ENCODE measurements at places on chromosomes 1 and 21.

DNA sequence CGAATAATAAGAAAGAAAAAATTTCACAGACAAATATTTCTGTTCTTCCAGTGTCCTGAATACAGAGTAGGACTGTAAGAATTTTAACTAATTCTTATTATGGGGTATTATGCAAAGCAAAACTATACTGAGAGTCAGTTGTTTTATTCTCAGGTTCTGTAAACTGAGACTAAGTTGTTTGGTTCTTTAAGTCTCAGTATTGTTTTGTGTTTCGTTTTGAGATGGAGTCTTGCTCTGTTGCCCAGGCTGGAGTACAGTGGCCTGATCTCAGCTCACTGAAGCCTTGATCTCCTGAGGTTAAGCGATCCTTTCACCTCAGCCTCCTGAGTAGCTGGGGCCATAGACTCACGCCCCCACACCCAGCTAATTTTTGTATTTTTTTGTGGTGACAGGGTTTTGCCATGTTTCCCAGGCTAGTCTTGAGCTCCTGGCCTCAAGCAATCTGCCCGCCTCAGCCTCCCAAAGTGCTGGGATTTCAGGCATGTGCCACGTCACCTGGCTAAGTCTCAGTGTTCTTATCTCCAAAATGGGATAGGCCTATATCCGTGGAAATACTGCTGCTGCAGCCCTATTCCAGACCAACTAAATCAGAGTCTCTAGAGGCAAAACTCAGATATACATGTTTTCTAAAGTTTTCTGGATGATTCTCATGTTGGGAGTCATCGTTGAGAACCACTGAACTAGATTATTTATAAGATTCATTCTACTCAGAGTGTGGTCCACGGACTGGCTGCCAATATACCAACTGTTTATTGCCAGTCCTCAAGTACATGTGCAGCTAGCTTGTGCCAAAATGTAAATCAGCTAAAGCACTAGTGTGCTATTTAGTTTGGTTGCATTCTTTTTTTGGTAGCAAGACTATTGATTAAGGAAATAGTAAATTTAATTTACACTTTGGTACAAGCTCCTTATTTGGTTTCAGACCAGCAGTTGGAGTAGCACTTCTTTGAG is 116.6 kb downstream of the HS2ST1 start:
- no peak for DNase-seq

GRCh38 chr1:89690595-89690994 is 57.7 kb downstream of the LRRC8C start:
- DNase-seq, result no peak

- no peak for DNase-seq
Observed at GRCh38 chr1:22553104-22553880, 10.0 kb upstream of the EPHA8 start.

GRCh38 chr1:208524376-208524775 is 280.2 kb upstream of the PLXNA2 start:
- DNase-seq, result no peak

GRCh38 chr1:220222939-220223338 is 49.3 kb downstream of the RAB3GAP2 start:
- no peak for DNase-seq

- DNase-seq, result peak; percentile 2
Observed at GRCh38 chr1:236618507-236618906, 14.2 kb upstream of the HEATR1 start.

DNA sequence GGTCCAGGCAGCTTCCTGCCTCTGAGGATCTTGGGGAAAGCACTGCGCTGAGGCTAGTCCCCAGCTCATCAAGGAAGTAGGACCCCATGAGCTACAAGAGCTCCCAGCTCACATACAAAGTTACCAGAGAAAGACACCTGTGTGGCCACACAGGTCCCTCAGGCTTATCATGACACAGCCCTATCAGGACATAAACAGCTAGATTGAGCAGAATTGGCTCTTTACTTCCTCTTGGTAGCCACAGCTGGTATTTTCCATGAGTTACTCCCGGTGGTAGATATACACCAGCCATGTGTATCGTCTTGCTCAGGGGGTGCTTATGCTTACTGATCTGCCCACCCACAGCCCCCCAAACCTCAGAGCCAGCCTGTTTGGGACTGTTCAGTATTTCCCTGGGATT is 1.2 kb downstream of the LENEP start:
- no peak for DNase-seq

DNA sequence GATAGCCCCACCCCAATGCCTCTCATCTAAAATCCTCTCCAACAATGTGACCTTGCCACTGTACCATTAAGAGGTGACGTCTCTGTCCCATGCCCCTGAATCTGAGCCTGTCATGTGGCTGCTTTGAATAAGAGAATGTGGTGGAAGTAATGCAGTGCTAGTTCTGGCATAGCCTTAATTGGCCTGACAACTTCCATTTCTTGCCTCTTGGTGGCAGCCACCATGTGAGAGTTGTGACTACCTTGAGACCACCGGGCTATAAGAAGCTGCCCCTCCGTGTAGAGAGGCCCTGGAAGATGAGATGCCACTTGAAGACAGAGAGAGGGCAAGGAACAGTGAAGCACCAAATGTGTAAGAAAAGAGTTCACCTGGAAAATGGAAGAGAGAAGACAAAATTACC is 95.4 kb downstream of the POFUT2 start:
- DNase-seq, result no peak

DNA sequence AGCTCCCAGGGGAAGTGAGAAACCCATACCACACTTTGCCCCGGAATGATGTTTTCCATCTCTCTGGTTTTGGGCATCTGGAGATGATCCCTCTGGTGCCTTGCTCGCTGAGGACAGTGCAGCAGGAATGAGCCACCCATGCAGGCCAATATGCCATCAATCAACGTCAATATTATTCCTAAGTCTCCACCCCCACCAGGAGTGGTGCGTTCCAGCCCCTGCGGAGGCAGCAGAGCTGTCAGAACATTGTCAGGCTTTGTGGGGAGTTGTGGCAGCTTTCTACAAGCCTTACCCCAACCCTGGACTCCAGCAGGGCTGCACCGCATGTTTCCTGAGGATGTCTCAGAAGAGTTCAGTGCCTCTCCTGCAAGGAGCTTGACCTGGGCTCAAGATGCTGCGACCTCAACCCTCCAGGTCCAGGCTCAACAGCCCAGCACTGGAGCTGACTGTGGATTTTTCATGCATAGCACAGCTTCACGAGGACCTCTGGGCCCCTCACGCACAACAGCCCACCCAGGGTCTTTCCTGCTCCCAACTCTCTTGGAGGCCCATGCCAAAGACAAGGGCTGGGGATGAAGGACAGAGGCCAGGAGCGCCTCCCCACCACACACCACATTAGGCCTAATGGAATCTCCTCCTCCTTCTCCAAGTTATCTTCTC is 67.5 kb downstream of the PSMG1 start:
- DNase-seq, result no peak

DNA sequence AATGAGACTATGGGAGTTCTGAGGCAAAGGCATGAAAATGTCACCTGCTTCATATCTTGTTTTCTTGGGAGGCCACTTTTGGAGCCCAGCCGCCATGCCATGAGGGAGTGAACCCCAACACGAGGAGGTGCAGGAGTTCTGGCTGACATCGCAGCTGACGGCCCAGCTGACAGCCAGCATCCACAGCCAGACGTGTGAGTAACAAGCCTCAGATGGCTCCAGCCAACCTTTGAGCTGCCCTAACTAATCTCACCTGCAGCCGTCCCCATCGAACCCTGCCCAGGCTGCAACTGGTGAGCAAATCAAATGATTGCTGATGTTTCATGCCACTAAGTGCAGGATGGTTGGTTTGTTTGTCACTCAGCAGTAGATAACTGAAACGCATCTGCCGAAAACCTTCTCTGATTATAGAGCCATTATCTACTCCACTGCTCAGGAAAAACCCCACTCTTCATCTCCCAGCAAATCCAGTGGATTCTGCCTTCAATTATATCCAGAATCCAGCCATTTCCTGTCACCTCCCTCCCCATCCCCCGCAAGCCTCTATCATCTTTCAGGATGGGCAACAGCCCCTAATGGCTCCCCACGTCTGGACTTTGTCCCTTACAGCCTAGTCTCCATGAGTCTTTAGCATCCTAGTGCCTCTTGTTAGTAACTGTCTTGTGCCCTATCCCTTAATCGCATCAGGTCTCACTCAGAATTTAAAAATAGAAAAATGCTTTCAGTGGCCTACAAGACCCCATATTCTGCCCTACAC is 18.5 kb upstream of the RAB4A start:
- no peak for DNase-seq
